Karpas-422 (cell line): ENCODE measurements at places on chromosomes 7 and 10. TPM values are rescaled to one million over a fixed set of nuclear protein-coding genes. Genes with fewer than 3 reads are reported as not detected.
A peak's percentile ranks its signal among the peaks of the same experiment; 100 is the strongest.

Gene NODAL
- total RNA-seq: not detected in 2 replicates

Gene SYPL1
- 88.9 and 251 TPM in 2 replicates for total RNA-seq

Gene SEMA3C
- not detected in 2 replicates for total RNA-seq

Gene KIAA1217
- not detected in 2 replicates for total RNA-seq

Gene CTAGE6
- total RNA-seq: not detected in 2 replicates

Gene BMPER
- total RNA-seq: not detected in 2 replicates

DNA sequence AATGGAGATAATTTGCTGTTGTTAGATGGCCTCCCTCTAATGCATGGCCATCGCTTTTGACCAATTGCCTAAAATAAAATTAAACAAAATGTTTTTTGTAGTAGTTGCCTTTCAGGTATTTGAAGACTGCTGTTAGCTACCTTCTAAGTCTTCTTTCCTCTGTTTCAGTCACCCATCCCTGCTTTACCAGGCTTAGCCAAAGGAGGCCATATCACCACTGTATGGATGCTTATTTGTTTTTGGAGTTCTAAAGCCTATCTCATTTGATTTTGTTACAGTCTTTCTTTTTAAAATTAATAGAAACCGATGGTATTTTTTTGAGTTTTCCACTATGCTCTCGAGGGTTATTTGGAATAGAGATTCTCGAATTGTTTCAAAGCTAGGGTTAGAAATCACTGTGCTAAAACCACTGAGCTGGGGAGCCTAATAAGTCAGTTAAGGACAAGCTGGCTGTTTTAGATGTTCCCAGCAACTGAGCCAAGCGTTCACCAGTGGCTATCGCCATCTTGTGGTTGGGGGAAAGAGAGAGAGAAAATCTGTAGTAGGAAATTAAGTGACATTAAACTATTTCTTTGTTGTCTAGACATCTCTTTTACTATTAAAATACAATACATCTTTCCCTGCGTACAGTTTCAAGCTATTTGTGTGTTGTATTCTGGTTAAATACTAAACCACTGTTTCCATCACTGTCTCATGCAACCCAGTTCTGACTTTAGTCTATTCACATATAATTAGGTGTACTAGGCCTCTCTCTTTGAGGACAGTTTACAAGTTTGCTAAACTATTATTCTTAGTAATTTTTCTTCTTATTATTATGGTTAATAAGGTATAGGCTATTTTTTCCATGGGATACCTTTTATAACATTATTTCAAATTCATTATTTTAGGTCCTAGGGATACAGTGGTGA lies 52.2 kb downstream of the GPR158 start:
- no peaks in the 10 kb centered on the region for H3K27me3 ChIP-seq
- no peaks in the 10 kb centered on the region for H3K4me1 ChIP-seq
- H3K27ac ChIP-seq: no peak overlapping the region

DNA sequence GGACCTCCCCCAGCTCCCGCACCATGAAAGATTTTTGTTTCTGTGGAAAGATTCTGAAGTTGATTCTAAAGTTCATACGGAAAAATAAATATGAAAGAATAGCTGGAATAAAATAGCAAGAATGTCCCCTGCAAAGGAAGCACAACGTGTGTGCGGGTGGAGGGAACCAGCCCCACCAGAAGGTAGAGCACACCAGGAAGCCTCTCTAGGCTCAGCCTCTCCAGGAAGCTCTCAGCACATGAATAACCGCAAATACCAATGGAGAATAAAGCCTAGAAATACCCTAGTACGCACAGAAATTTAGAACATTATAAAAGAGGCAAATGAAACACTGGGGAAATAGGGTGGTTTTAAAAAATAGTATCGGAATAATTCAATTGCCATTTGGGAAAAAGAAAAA lies 24.6 kb upstream of the FAM170B start:
- no peaks in the 10 kb centered on the region for H3K36me3 ChIP-seq
- no peak overlapping the region for H3K4me3 ChIP-seq
- no peak for DNase-seq
- no peaks in the 10 kb centered on the region for H3K27me3 ChIP-seq

- H3K27me3 ChIP-seq: no peaks in the 10 kb centered on the region
- H3K4me1 ChIP-seq: no peaks in the 10 kb centered on the region
- DNase-seq: no peak
- no peak overlapping the region for H3K27ac ChIP-seq
- no peak overlapping the region for H3K4me3 ChIP-seq
These were observed 400.7 kb upstream of the MKI67 start for GRCh38 chr10:128526791-128527375.

DNA sequence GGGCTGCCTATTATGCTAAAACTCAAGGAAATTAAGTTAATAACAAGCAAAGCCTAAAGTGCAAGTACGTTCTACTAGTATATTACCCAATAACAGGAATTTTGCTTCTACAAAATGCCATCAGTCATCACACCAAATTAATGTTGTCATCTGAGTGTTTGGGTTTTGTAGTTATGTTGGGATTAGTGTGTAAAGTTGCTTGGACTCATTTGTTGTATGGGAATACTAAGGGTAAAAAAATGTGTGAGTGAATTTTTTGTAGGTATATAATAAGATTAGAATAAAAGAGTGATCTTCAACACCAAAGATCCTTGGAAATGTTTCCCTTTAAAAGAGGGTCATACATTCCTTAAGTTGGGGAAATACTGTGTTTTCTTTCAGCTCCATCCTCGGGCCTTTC lies 38.6 kb downstream of the NRP1 start:
- no peaks in the 10 kb centered on the region for H3K4me1 ChIP-seq
- DNase-seq: no peak
- H3K27me3 ChIP-seq: no peaks in the 10 kb centered on the region
- no peak overlapping the region for H3K27ac ChIP-seq
- no peaks in the 10 kb centered on the region for H3K36me3 ChIP-seq

- H3K36me3 ChIP-seq: no peaks in the 10 kb centered on the region
- no peak overlapping the region for H3K27ac ChIP-seq
- no peak overlapping the region for H3K4me3 ChIP-seq
- DNase-seq: peak; percentile 41
- H3K4me1 ChIP-seq: peaks cover 5% of the 10 kb centered on the region; the same call in 1 of the 2 replicates
These were observed 128.8 kb upstream of the FAM20C start for GRCh38 chr7:63521-64021.

- H3K27ac ChIP-seq: no peak overlapping the region
- no peak for DNase-seq
- no peaks in the 10 kb centered on the region for H3K36me3 ChIP-seq
- no peak overlapping the region for H3K4me3 ChIP-seq
These were observed 11.2 kb downstream of the ADRA2A start for GRCh38 chr10:111087968-111088505.

DNA sequence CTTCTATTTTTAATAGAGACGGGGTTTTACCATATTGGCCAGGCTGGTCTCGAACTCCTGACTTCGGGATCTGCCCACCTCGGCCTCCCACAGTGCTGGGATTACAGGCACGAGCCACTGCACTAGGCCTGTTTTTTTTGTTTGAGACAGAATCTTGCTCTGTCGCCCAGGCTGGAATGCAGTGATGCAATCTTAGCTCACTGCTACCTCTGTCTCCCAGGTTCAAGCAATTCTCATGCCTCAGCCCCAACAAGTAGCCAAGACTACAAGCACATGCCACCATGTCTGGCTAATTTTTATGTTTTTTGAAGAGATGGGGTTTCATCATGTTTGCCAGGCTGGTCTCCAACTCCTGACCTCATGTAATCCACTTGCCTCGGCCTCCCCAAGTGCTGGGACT lies 73.7 kb downstream of the TYW1B start:
- no peaks in the 10 kb centered on the region for H3K36me3 ChIP-seq
- no peaks in the 10 kb centered on the region for H3K27me3 ChIP-seq
- DNase-seq: no peak
- no peaks in the 10 kb centered on the region for H3K4me1 ChIP-seq

GRCh38 chr10:113222207-113222606 lies 272.2 kb downstream of the TCF7L2 start:
- H3K4me1 ChIP-seq: no peaks in the 10 kb centered on the region
- DNase-seq: no peak
- H3K4me3 ChIP-seq: no peak overlapping the region
- no peaks in the 10 kb centered on the region for H3K36me3 ChIP-seq
- H3K27ac ChIP-seq: no peak overlapping the region
- no peaks in the 10 kb centered on the region for H3K27me3 ChIP-seq

GRCh38 chr10:131797626-131798025 lies 103.2 kb upstream of the PPP2R2D start:
- H3K27me3 ChIP-seq: no peaks in the 10 kb centered on the region
- H3K36me3 ChIP-seq: no peaks in the 10 kb centered on the region
- H3K4me3 ChIP-seq: no peak overlapping the region
- no peaks in the 10 kb centered on the region for H3K4me1 ChIP-seq

DNA sequence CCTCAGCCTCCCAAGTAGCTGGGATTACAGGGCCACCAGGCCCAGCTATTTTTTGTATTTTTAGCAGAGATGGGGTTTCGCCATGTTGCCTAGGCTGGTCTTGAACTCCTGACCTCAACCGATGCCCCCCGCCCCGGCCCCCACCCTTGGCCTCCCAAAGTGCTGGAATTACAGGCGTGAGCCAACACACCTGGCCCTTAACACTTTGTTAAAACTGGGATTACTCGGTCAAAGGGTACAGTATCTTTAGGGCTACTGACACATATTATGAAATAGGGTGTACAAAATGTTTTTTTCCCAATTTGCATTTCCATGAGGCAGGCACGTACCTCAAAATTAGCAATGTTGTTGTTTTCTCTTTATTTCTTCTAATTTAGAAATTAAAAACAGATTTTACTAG lies 11.5 kb downstream of the NUDT5 start:
- H3K27ac ChIP-seq: no peak overlapping the region
- H3K4me3 ChIP-seq: no peak overlapping the region
- no peak for DNase-seq
- H3K27me3 ChIP-seq: no peaks in the 10 kb centered on the region
- no peaks in the 10 kb centered on the region for H3K4me1 ChIP-seq

- H3K36me3 ChIP-seq: no peaks in the 10 kb centered on the region
- H3K4me3 ChIP-seq: no peak overlapping the region
- no peaks in the 10 kb centered on the region for H3K27me3 ChIP-seq
- H3K27ac ChIP-seq: no peak overlapping the region
These were observed 6.9 kb downstream of the RET start for GRCh38 chr10:43083764-43084163.

- H3K4me3 ChIP-seq: no peak overlapping the region
- H3K27ac ChIP-seq: no peak overlapping the region
- peaks cover 15% of the 10 kb centered on the region for H3K4me1 ChIP-seq
- no peaks in the 10 kb centered on the region for H3K36me3 ChIP-seq
- DNase-seq: peak; percentile 53
These were observed 27.1 kb downstream of the OGDH start for GRCh38 chr7:44633254-44634186.

- H3K27me3 ChIP-seq: no peaks in the 10 kb centered on the region
- H3K27ac ChIP-seq: no peak overlapping the region
- no peaks in the 10 kb centered on the region for H3K4me1 ChIP-seq
- DNase-seq: no peak
- H3K4me3 ChIP-seq: no peak overlapping the region
These were observed 14.8 kb upstream of the ANKRD1 start for GRCh38 chr10:90935581-90936275.

GRCh38 chr7:30473903-30474302 lies 4.7 kb downstream of the NOD1 start:
- no peak overlapping the region for H3K4me3 ChIP-seq
- H3K36me3 ChIP-seq: no peaks in the 10 kb centered on the region
- peaks cover 9% of the 10 kb centered on the region for H3K4me1 ChIP-seq
- no peak for DNase-seq

DNA sequence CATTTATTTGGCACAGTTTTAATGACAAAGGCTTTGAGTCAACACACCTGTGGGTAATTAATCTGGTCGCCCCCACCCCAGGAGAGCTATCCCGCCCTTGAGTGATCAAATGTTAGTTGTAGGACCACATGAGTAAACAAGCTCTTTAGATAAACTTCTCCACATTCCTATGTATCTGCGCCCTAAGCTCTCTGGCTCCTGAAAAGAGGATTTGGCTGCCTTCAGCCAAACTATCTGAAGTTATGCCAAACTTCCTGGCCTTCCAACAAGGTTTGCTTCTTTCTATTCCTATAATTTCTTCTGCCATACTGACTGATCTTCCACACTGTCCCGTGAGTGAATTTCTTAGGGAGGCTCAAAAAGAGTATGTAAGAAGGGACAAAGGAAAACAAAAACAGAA lies 134.2 kb downstream of the RALA start:
- H3K36me3 ChIP-seq: no peaks in the 10 kb centered on the region
- DNase-seq: no peak
- no peaks in the 10 kb centered on the region for H3K4me1 ChIP-seq
- no peaks in the 10 kb centered on the region for H3K27me3 ChIP-seq
